ENCODE measurements at places on chromosomes 12 and 14.
A peak's percentile ranks its signal among the peaks of the same experiment; 100 is the strongest.

DNA sequence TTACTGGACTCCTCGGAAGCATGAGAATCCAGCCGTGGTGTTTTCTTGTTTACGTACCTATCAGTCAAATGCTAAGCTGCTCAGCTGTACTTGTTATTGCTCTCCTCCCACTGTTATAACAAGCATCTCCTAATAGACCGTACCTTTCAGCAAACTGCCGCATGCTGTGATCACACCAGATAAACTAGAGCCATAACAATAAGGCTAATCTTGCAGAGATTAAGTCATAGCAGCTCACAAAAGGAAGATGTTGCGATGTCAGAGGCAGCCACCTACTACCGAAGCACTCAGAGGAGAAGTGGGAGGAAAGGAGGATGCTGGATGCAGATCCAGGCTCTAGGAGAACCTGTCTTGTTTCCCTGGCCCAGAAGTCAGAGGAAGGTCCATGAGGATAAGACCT, 196.0 kb downstream of the GALC start:
- no peak for DNase-seq

GRCh38 chr14:56183631-56184157, 65.5 kb downstream of the PELI2 start:
- no peak for DNase-seq

GRCh38 chr12:3160081-3160480, 82.9 kb downstream of the TSPAN9 start:
- no peak for DNase-seq

DNA sequence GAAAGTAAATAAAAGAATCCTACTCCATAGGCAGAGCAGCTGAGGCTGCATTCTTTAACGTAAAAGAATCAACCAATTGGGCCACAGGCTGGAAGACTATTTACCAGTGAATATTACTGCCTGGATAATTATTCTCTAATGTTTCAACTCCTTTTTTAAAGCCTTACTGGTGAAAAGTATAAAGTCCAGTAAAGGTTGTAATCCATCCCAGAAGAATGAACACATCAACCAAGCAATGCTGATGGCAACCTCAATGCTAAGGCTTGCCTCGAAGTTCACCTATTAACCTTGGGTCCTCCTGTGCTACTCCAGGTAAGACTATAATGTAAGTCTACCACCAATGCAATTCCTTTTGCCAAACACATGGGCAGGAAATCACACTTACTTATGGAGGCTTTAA, 77.3 kb downstream of the ATXN2 start:
- no peak for DNase-seq

DNA sequence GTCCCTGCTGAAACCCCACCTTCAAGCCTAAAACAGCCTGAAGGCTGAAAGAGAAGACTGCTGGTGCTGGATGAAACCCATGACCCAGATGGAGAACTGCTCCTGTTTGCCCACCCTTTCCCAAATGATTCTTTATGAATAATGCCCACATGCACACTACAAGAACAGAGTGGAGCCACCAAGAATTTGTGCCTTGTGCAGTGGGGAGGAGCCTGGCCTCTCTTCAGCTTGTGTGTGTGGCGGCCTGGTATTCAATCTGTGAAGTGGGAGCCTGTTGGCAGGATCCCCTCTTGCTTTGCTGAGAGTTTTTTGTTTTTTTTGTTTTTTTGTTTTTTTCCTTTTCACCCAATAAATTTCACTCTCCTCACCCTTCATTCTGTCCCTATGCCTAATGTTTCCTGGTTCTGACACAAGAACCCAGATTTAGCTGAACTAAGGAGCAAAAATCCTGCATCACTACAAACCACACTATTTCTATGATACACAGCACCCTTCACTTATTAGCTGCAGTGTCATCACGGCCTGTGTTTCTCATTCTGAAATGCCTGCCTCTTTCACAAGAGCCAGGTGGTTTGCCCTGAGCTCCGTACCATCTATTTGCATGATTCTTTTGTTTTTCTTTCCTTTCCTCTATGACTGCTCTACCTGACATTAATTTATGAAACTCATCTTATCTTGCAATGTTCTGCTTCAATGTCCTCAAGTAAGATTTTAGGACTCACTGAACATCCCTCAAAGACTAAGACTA, 585.5 kb upstream of the ATXN7L3B start:
- DNase-seq, result no peak

DNA sequence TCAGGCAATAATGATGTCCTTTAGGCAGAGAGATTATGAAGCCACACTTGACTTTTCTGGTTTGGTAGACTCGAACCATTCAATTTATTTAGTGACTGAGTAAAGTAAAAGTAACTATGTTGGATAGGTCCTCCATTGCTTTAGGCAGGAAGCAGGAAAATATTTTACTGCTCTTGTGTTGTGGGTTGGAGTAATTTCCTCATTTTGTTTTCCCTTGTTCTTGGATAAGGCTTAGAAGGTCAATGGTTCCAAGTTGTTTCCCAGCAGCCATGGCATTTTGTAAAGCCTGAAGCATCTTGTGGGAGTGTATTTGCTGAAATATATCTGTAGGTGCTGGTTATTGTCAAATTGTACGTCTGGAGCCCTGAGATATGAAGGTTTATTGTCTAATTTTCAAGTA, 161.2 kb upstream of the SLC38A2 start:
- DNase-seq, result no peak

DNA sequence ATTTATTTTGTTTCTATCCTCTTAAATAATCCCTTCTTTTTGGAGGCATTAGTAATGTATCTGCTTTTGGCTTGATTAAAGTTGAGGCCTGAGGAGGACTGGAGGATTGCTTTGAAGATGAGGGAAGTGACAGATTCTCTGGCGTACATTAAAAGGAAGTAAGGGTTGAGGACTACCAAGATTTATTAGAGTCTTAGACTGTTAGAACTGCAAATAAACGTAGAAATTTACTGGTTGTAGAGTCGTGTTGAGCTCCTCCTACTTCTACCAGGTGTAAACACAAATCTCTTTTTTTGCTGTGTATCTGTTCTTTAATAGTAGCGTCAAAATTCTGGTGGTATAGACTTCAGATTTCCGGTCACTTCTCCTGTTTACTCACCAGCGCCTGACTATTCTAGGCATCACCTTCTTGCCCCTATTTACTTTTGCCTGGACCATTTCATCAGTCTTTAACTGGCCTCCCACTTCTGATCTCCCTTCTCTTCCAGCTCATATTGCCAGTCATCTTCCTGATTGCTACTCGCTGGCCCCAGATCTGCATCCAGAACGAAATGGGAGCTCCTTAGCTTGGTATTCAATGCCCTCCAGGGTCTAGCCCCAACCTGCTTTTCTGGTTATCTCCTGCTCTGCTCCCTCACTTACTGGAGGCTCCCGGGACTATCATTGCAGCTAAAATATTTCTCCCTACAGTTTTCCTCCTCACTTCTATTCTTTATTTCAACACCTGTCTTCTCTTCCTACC, 8.4 kb upstream of the EID3 start:
- no peak for DNase-seq

- peak; percentile 46 for DNase-seq
Measured at GRCh38 chr12:102702447-102703114, 214.5 kb downstream of the PAH start.

- no peak for DNase-seq
Measured at GRCh38 chr12:58583529-58583928, 336.8 kb downstream of the LRIG3 start.

DNA sequence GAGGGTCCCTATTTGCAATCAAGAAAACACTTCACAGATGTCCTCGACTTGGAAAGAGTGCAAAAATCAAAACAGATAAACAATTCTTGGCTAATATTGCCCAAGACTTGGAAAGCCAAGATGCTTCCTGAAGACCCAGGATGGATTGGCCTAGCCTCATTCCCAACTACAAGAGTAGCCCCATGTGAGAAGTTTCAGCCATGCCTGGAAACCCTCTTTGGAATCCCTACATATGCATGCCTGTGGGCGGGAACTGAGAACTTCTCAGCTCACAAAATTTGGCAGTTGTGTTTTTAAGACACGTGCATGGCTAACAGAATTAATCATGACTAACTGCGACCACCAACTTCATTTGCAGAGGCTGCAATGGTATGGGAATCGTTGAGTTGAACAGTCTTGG, 283.2 kb upstream of the TBX3 start:
- no peak for DNase-seq

GRCh38 chr12:57372233-57372632, 58.6 kb downstream of the R3HDM2 start:
- DNase-seq, result no peak

GRCh38 chr12:109804820-109805761, 28.1 kb downstream of the TRPV4 start:
- peak; percentile 62 for DNase-seq

GRCh38 chr14:88748288-88748687, 44.5 kb downstream of the EML5 start:
- no peak for DNase-seq

DNA sequence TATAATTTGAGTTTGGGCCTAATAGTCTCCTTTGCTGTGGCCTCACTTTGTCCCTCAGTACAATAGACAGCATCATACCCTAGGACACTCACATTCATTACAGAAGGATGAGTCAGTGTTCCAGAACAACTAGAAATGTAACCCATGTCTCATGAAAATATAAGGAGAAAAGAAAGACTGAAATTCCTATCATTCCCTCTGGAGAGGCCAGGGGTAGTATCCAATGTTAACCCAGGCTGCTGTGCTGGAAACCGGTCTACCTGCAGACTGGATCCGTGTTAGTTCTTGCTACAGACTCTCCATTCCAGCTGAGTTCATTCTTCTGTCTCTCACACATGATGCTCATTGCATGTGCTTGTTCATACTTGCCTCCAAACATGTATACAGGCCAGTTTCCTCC, 75.8 kb upstream of the HOXC13 start:
- no peak for DNase-seq
